ENCODE measurements at places on chromosomes 16 and 17.

DNA sequence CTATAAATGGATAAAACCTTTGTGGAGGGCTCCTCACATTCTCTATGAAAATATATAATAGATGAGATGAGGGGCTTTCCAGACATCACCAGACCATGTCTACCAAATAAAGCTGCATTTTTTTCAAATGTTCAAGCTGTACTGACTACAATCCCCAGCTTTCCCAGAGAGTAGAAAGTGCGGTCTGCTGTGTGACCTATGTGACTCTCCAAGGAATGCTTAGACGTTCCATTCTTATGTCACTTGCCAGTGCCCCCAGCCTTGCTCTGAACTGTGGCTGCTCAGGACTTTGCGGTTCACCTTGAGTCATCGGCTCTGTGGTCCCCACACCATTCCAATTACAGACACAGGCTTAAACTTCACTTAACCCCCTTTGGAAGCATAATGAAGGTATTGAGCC, 47.8 kb upstream of the SCNN1B start:
- DNase-seq = no peak

DNA sequence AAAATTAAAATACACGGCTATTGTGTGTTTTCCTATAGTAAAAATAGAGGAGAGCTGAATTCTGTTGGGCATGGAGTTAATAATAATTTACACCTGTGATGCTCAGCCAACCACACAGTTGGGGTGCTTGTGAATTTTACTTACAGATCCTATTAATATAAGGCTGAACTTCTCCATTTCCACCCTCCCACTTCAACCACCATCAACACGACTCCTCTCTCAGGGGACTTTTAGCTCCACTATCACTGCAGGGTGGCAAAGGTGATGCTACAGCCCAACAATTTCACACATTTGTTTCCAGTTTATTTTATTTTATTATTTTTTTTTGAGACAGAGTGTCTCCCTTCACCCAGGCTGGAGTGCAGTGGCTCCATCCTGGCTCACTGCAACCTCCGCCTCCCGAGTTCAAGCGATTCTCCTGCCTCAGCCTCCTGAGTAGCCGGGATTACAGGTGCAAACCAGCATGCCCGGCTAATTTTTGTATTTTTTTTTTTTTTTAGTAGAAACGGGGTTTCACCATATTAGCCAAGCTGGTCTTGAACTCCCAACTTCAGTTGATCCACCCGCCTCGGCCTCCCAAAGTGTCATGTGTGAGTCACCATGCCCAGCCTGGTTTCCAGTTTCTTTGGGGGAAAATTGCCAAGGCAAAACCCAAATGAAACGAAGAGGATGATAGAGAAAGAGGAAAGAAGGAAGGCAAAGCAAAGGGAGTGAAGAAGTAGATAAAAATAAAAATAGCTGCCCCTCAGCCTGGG, 57.9 kb downstream of the GNA13 start:
- no peak for DNase-seq

DNA sequence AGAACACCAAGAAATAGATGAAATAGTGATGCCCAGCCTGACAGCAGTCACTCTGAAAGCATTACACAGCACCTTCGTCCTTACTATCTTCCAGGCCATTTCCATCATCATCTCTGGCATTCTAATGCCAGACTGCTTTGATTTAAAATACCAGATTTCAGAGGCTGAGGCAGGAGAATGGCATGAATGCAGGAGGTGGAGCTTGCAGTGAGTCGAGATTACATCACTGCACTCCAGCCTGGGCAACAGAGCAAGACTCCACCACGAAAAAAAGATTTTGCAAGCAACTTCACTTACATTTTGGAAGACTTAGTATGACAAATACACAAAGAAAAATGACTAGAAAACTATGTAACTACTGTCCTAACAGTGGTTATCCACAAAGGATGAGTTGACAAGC, 244.0 kb downstream of the CPPED1 start:
- DNase-seq = no peak

GRCh38 chr17:68512960-68513474, 787 bp downstream of the PRKAR1A start:
- peak; percentile 70 for DNase-seq

DNA sequence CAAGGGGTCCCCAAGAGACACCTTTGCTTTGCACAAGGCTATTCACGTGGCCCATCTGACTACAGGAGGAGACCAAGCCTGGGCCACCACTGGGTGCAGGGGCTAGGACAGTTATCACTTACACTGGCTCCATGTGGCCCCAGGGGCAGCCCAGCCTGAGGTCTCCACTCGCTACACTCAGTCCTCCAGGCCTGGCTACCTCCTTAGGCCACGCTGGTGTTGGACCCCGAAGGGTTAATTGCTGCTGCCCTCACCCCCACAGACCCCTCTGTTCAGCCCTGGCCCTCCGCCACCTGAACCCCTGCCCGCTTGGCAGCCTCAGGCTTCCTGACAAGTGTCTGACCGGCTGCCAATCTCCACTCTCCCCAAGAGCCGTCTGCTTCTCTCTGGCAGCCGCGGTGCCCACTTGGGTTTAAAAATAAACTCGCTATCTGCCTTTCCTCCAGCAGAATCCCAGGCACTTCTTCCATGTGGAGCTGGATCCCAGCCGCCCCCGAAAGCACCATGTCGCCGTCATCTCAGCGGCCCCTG, 27.8 kb downstream of the ADAM11 start:
- DNase-seq = no peak

GRCh38 chr17:77189148-77189547, 48.4 kb downstream of the SEC14L1 start:
- DNase-seq = no peak

DNA sequence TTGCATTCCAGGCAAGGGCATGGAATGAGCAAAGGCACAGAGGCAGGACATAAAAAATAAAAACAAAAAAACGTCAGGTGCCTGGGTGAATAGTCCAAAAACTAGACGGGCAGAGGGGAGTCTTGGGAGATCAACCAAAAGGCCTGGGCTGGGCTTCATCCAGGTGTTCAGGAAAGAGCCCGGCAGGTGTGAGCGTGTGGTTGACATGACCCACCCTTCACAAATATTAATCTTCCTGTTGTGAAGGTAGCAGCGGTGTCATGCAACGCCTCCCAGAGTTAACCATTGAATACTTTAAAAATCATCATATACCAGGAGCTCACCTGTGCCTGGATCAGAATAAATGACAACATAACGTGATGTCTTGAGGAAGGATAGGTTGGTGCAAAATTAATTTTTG, 90.6 kb downstream of the USP22 start:
- peak; percentile 94 for DNase-seq

DNA sequence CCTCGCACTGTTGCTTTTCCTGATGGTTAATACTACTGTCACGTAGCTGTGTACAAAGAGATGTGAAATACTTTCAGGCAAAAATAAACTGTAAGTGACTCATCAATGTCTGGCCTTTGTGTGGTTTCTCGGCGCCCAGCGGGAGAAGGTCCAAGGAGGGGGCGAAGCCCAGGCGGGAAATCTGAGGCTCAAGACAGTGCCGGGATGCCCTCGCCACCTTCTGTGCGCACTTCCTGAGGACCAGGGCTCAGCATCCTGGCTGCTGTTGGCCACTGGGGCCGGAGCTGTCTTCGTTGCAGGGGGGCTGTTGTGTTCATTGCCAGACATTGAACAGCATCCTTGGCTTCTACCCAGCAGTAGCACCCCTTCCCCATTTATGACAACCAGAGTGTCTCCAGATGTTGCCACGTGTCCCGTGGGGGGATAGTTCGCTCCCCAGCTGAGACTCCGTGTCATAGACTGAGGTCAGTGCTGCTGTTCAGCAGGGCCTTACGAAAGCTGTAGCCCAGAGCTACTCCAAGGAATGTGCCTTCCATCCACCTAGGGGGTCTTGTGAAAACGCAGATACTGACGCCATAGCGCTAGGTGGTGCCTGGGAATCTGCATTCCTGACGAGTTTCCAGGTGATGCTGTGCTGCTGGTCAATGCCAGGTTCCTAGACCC, 67.3 kb upstream of the PLCG2 start:
- peak; percentile 25 for DNase-seq

- no peak for DNase-seq
Observed at GRCh38 chr17:82835766-82836512, 3.9 kb downstream of the ZNF750 start.

- DNase-seq = no peak
Observed at GRCh38 chr17:45757431-45758218, 26.5 kb upstream of the CRHR1 start.

DNA sequence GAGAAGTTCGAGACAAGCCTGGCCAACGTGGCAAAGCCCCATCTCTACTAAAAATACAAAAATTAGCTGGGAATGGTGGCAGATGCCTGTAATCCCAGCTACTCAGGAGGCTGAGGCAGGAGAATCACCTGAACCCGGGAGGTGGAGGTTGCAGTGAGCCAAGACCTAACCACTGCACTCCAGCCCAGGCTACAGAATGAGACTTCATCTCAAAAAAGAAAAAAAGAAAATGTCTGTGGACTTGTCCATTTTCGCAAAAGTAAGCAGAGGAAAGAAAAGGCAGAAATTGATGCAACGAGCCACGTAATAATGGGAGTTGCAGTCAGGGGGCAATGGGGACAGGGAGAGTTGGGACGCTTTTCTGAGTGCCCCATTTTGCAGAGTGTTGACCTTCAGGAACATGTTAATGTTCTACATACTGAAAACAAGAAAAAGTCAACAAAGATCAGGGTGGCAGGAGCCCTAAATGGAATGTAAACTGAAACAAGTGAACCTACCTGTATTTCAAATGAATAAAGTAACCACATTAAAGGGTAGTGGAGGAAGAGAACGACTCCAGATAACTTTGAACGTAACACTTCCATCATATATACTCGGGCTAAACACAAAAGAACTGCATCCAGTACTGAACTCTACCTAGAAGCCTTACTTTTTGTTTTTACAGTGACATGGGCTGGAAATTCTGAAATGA, 76.4 kb downstream of the CNGB1 start:
- DNase-seq = no peak

DNA sequence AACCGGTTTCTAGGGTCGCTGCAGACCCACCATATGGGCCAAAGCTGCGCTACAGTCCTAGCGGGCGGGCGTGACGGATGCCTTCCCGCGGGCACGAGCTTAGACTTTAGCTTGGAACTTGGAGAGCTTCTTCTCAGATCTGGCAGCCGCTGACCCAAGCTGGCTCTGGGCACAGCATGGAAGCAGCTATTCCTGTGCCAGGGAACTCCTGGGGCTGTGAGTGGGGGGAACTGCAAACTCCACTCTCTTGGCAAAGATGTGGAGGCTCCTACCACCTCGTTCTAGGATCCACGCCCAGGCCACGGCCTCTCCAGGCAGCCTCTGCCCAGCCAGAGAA, 8.8 kb downstream of the FAAP100 start:
- DNase-seq = no peak

- DNase-seq = peak; percentile 96
Observed at GRCh38 chr16:58499615-58500351, at the start of gene NDRG4. NDRG4 (plus strand) TSS chr16:58500143; CDS start chr16:58500249, 106 bp downstream.
